Stimulated activated CD4-positive, alpha-beta T cell treated with anti-CD3 and anti-CD28 coated beads, Interleukin-15, amount 100 ng/mL, for 48 hours (primary cell): ENCODE measurements at places on chromosomes 5 and 9.
A peak's percentile ranks its signal among the peaks of the same experiment; 100 is the strongest.

DNA sequence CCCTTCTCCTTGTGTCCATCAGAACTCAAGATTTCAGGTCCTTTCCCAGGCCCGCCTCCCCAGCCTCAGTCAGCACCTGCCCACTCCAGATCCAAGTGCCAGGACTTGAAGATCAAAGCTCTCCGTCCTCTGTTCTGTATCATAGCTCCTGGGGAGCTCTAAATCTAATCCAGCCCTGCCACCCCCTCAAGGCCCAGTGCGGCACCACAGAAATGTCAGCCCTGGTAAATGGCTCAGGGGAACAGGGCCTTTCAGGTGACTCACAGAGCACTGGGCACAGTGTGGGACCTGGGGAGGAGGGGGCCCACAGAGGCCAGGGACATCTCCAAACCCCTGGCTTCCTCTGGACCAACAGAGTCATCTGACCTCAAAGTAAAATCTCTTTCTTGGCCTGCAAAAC lies 6.0 kb downstream of the CSF2 start:
- no peak for DNase-seq

- no peak for DNase-seq
These were observed 193.5 kb downstream of the RFK start for GRCh38 chr9:76200745-76201144.

DNA sequence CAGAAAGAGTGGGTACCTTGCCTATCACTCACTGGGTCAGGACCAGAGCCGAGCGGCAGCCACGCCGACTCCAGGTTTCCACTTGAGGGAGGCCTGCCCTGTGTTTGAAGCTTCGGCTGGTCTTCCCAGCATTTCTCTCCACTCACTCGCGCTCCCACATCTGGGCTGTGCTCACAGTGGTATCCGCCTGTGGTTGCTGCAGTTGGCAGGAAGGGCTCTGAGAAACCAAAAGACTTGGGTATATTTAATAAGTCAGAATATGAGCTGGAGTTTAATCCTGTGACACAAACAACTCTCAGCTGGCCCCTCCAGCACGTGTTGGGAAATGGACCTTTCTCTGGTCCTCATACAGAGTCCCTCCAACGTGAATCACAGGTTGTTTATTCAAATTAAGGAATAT lies 70.9 kb downstream of the SPRY4 start:
- no peak for DNase-seq

DNA sequence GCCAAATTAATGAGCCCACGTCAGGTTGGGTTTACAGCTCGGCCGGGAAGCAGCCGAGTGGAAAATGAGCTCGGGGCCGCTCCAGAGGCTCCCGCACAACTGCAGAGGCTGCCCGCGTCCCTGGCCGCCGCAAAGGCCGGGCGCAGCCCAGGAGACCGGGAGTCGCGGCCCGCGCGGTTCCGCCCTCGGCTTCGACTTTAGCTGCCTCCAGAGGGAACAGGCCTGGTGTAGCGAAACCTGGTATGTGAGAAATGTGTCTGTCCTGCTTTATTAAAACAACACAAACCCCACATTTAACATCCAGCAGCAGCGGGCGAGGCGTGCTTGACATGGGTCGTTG lies 66.2 kb downstream of the FOXD1 start:
- DNase-seq: no peak

GRCh38 chr5:159678657-159679392 lies 237.5 kb upstream of the ADRA1B start:
- no peak for DNase-seq

DNA sequence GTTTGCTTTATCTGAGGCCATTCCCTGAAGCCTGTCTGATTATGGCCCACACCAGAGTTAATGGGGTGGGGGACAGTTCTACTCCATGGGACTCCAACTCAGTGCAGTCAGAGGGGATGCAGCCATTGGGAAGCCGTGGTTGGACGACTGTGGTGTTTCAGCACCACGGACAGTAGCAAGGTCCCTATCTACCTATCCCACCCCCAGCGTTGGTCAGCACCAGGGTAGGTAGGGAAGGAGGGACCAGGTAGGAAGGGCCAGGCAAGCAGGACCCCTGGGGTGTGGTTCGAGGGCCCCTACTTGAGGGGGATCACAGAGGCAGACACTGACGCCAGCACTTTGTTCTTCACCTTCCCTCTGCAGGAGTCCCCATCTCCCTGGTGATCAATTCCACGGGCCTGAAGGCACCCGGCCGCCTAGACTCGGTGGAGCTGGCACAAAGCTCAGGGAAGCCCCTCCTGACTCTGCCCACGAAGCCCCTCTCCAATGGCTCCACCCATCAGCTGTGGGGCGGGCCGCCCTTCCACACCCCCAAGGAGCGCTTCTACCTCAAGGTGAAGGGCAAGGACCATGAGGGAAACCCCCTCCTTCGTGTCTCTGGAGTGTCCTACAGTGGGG lies 33.2 kb downstream of the HMCN2 start:
- no peak for DNase-seq

DNA sequence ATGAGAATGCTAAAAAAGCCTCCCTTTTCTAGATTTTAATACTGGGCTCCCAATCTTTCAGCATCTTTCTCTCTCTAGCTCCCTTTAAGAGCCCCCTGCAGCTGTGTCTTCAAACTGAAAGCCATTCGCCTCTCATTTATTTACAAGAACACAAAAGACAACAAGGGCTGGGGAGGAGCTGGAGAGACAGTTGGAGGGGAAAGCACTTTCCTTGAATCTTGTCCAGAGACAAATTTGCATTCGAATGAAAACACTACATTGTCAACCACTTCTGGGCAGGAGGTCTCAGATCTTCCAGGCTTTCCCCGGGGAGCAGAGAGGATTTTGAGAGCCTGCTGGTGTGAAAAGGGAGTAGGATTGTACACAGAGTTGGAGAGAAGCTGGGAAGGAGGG lies 518.3 kb downstream of the CTNND2 start:
- DNase-seq: no peak

DNA sequence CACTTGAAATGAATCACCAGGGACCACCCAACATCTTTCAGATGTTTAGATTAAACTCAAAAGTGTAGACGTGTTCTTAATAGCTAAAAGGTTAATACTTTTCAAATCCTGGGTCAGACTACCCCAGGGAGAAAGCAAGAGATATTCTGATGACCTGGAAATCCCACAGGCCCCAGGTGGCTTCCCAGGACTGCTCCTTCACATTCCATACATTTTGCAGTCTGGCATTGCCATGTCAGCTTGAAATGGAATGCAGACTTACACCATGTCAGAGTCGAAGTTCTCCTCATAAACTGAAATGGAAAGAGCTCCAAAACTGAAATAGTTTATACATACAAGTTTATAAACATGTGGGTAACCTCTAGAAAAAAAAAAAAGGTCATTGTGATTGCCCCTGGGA lies 61.5 kb downstream of the TMEM167A start:
- no peak for DNase-seq

DNA sequence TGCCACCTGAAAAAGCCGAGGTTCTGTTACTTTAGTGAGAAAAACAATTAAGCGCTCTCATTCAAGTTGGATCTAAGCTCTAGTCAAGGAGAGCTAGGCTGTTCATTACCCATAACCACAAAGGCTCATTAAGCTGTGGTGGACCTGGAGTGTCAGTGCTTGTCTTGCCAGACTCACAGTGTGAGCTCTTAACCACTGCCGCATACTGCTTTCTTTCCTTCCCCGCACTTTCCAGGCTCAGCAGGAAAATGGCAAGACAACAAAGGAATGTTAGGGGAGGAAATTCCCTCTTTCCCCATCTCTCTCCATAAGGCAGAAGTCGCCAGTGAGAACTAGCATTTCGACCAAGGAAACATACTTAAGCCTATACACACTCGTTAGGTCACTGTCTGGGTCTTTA lies 467.3 kb downstream of the ENC1 start:
- no peak for DNase-seq

GRCh38 chr5:164472165-164472564 lies 966.7 kb downstream of the MAT2B start:
- no peak for DNase-seq

DNA sequence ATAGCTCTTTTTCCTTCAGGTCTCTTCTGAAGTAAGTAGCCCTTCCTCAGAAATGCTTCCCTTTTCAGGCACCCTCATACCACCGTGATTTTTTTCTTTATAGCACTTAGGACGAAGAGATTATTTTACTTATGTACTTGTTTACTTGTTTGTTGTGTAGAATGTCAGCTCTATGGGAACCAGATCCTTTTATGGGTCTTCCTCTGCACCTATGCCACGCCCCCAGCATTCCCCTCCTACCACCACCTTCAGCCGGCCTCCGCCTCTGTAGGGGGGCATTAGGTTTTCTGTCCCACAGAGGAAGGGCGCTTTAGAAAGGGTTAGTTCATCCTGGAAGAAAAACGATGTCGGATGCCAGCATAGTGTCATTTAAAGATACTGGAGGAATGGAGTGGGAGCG lies 1.8 kb downstream of the CDKN2B-AS1 start:
- no peak for DNase-seq

DNA sequence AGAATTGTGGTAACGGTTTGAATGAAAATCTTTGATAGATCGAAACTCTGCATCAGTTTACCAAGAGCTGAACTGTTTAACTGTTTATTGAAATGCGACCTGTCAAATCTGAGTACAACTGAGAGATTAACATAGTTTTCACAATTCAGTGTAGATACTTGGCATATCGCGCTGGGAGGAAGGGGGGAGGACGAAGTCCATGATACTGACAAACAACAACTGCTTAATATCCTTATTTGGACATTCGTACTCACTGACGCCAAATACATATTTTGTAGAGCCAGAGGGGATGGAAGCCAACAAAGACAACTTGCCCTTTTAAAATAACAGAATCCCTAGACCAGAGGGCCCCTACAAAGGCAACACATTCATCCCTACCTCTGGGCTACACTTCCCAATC lies 93.2 kb downstream of the GLIS3 start:
- no peak for DNase-seq

DNA sequence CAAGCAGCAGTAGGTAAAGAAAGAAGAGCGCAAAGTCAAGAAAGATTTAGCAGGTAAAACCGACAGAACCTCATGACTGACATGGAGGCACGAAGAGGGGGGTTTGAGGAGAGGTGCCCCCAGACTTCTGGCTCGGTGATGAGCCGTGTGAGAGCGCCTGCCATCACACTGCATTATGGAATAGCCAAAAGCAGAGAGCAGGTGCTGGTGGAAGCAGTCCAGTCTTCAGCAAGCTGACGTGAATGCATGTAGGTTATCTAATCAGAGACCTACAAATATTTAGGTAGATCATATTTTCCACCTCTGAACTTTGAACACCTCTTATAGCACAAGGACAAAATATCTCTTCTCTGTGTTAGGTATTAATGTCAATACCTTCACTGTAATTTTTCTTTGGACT lies 68.4 kb downstream of the RNF130 start:
- DNase-seq: no peak

DNA sequence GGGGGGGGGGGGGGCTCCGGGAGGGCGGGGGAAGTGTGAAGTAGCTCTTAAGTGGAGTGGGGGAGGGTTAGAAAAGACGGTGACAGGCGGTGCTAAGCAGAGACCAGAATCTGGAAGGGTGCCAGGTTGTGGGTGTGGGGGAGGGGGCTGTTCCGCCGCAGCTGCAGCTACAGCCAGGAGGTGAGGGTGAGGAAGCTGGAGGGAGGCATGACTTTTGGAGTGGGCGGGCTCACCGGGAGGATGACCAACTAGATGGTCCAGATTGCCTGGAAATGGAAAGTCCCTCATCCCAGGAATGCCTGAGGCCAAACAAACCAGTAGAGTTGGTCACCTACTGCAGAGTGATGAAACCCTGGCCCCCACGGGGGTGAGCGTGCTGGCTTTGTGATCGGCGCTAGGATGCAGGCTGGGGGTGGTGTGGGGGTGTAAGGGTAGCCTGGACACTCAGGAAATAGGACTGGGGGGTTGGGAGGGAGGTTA lies 158.1 kb upstream of the SHB start:
- DNase-seq: peak; percentile 50

DNA sequence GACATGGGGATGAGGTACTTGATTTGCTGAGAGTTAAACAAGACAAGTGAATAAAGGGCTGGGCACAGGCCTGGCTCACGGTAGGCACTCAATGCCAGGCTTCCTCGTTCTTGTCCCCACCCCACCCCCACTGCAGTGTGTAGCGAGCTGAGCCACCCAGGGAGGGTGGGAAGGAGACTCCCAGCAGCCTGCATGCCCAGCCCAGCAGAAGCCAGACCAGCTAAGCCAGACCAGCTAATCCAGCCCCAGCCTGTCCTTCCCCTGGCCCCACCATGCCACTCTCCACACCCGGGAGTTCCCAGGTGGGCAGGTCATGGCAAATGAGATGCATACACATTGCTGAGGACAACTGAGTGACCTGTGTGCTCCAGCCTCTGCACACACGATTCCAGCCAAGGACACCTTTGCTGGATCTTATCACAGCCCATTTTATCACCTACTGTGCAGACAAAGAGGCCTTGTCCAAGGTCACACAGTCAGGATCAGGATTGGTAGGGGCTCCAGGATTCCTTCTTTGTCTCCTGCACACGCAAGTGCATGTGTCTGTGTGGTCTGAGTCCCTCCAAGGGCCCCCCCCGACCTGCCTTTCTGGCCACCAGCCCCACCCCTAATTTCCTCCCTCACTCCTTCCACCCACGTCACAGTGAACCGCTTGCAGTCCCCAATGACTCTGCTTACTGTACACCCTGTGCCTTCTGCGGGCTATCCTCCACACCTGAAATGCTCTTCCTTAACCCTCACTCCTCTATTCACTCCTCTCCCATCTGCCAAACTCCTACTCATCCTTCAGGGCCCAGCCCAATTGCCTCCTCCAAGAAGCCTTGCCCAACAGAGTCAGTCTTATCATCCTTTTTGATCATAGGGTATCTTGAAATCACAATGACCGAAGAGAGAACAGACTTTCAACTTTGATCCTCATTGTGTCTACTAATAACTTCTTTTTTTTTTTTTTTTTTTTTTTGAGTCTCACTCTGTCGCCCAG lies 26.6 kb downstream of the DUSP1 start:
- DNase-seq: no peak

- DNase-seq: no peak
These were observed 2.6 kb downstream of the C9orf40 start for GRCh38 chr9:74949859-74950855.

GRCh38 chr5:175889910-175890684 lies 18.7 kb downstream of the CPLX2 start:
- DNase-seq: no peak

- no peak for DNase-seq
These were observed 21.0 kb upstream of the FOXE1 start for GRCh38 chr9:97831843-97832636.

- no peak for DNase-seq
These were observed 223.5 kb upstream of the TUT7 start for GRCh38 chr9:86577420-86578333.

DNA sequence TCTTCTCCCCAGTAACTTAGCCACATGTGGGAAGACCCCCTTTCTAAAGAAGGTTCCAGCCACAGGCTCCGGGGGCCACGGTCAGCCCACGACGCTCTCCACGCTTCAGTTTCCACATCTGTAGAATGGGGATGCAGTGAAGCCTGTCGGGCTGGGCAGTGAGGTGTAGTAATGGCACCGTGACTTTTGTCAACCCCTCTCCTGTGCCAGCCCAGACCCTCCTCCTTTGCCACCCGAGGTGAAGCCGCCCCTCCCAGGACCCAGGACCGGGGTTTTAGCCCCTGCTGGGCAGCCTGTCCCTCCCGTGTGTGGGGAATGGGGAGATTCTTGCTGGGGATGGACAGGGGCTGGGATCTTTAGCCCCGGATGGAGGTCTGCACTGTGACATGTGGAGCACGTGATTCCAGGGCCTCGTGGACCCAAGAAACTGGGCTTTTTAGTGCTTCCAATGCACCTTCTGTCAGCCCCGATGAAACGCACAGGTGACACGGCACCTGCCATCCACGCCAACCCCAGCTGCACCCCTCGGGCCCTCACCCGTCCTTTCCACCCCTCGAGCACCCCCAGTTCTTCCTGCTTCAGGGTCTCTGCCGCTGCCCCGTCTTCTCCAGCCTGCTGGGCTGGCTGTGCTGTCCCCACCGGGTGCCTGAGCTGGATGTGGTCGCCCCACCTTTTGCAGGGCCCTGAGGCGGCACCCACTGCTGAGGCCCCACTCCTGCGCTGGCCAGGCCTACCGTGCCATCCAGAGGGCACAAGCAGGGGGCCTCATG lies 13.4 kb upstream of the RNU6ATAC start:
- DNase-seq: no peak
